ENCODE measurements at places on chromosomes 7 and 10.

- DNase-seq = no peak
Measured at GRCh38 chr10:34492081-34492480, 323.0 kb downstream of the PARD3 start.

DNA sequence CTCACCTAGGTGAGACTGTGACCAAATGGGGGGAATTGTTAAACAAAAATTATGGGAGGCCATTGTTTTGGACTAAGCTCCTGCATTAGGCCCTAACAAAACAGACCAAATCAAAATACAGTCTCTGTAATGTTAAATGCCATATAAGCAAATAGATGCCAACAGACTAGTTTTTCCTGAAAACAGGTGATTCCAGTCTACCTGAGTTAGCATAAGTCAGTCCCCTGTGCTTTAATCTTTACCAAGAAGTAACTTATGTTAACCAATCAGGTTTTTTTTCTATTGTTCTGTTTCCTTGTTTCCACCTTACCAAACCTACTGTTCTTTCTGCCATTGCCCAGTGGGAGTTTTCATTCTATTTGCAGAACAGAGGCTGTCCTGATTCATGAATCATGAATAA, 48.0 kb downstream of the PDZD8 start:
- no peak for DNase-seq

GRCh38 chr10:126851414-126852108, 53.7 kb upstream of the DOCK1 start:
- no peak for DNase-seq

- no peak for DNase-seq
Measured at GRCh38 chr10:34341473-34341872, 473.6 kb downstream of the PARD3 start.

DNA sequence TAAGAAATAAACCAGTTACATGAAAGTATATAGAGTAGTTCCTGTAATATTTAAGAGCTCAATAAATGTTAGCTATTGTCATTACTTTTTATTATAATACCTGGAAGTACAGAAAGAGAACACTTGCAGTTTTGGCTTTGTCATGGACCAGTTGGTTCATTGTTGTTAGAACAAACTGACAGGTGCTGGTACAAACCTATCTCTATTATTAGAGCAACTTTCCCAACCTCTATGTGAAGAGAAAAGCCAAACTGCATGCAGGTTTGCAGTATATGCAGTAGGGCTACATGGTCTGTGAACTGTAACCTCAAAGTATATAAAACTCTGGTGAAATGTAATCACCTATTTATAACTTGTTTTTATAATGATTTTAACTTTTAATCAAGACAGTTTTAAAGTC, 20.4 kb downstream of the DNAJC9 start:
- no peak for DNase-seq

- no peak for DNase-seq
Measured at GRCh38 chr10:9596368-9596920, 1421.2 kb upstream of the CELF2 start.

DNA sequence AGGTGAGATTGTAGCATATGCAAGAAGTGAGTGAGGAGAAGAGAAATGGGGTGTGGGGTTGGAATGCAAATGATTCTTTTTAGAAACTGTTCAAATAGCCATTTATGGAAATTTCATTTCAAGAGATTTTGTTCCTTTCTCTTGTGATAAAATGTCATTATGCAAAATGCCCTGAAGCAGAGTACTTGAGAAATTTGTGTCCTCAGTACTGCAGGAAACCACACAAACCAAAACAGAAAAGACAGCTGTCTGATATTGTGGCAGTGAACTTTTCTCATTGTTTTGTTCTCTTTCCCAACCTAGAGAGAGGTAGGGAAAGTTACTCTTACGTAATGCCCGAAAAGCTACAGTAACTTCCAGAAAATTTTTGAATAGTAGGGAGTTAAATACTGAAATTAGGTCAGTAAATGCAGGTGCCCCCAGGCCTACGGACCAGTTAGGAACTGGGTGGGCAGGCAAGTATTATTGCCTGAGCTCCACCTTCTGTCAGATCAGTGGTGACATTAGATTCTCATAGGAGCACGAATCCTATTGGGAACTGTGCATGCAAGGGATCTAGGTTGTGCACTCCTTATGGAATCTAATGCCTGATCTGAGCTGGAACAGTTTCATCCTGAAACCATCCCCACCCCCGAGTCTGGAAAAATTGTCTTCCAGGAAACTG, 34.0 kb downstream of the DLD start:
- DNase-seq = no peak

DNA sequence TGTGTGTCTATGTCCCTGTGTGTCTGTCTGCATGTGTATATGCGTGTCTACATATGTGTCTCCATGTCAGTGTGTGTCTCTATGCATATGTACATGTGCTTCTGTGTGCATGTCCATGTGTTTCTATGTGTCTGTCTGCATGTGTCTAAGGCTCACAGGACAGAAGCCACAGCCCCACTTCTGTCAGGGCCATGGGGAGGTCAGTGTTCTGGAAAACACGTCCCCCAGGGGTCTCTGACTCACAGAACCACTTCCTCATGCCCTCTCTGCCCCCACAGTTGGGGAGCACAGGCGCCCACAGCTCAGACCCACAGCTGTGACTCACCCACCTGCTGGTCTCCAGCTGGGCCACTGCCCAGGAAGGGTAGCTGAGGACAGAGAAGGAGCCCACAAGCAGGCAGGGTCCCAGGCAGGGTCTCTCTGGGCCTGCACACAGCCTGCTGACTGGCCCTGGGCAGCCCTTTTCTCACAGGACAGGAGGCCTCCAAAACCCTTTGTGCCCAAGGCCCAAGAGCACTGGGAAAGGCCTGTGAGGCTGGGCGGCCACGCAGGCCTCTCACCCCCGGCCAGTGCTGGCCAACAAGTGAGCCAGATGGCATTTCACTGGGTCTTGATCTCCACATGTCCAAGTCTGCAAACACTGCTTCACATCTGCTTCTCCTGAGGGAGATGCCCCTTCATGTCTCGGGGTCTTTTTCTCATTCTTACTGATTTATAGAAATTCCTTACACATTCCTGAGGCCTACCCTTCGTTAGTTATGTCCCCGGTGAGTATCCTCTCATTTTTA, 102.9 kb upstream of the FAM20C start:
- DNase-seq = no peak

- no peak for DNase-seq
Measured at GRCh38 chr10:13925971-13926780, 339.4 kb downstream of the PRPF18 start.

GRCh38 chr7:4240042-4240441, 442.1 kb upstream of the FOXK1 start:
- no peak for DNase-seq

DNA sequence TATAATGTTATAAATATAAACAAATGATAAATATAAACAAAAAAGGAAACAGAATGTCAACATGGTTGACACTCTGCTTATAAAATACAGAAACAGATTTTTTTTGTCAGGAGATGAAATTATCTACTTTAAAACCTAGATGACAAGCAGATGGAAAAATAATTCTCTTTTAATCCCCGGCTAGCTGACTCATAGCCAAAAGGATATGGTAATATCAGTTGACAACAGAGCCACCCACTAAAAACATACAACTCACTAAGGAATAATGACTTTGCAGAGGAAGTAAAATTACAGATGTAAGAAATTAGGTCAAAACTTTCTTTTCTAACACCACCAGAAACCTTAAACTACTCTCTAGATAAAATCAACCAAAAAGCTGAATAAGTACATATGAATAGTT, 131.1 kb upstream of the ABCB5 start:
- DNase-seq = no peak

DNA sequence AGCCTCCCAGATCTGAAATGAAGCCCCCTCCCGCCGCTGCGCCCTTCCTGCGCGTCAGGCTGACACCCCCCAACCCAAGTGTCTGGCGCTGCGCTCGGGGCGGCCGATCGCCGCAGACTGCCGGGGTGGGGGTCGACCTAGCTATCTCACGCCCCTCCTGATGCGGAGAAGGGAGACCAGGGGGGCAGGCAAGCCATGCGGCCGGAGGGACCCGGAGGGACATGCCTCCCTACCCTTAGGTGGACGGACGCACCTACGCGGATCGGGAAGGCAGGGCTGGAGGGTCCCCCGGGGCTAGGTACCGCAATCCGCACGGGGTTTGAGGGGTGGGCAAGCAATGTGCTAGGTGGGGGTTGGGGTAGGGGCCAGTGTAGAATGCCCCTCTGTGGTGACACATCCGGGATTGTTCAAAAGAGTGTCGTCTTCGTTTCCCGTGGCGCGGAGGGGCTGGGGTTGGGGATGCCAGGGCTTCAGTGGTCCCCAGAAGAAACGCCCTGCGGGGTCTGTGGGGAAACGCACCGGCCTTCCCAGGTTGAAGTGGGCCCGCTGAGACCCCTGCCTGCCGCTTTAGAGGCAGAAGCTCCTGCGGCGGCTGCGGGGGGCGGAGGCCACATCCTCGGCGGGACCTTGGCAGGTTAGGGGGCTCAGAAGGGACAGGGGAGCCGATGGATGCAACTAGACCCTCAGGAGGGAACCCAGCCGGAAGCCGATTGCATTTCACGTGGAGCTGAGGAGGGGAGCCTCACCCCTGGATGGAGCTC, 913 bp downstream of the ADCYAP1R1 start:
- no peak for DNase-seq

GRCh38 chr7:17558135-17558534, 259.7 kb downstream of the AHR start:
- DNase-seq = no peak

- no peak for DNase-seq
Measured at GRCh38 chr7:103871473-103871872, 118.0 kb downstream of the RELN start.

GRCh38 chr10:36602374-36602773, 523.0 kb upstream of the ANKRD30A start:
- no peak for DNase-seq

- no peak for DNase-seq
Measured at GRCh38 chr10:11017570-11018431, at the start of gene CELF2. Gene CELF2 (plus strand): TSS chr10:11017872. CDS start chr10:11018090, 218 bp downstream.

GRCh38 chr7:91168871-91169829, 95.1 kb upstream of the FZD1 start:
- DNase-seq = no peak

DNA sequence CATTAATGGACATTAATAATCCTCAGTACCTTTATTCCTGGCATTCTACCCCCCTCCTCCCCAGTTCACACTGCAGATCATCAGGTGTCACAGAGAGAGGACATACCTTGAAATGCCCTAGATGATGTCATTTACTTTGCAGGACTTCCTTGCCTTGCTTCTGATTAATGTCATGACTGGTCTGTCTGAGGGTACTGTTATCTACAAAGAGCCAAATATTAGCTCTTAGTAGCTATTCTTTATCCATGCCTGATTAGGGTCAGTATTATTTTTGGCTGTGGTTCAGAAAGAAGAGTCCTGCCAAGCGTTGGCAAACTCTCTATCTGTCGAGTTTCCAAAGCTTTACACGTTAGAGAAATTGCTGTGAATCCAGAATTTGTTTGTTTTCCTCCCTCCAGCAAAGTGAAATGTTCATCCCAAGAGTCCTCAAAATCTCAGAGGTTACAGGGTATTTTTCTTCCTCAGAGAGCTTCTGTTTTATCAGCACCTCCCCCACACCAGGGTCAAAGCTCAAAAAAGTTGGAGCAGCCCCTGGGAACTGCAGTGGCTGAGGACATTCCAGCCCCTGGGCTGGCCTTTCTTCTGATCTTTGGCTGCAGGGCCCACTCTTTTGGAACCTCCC, 12.6 kb downstream of the SCD start:
- DNase-seq = no peak

Measured in stimulated activated CD4-positive, alpha-beta T cell treated with anti-CD3 and anti-CD28 coated beads, TNF-alpha, amount 100 ng/mL, for 1 hour (primary cell).